ENCODE measurements at places on chromosomes 4 and X.

DNA sequence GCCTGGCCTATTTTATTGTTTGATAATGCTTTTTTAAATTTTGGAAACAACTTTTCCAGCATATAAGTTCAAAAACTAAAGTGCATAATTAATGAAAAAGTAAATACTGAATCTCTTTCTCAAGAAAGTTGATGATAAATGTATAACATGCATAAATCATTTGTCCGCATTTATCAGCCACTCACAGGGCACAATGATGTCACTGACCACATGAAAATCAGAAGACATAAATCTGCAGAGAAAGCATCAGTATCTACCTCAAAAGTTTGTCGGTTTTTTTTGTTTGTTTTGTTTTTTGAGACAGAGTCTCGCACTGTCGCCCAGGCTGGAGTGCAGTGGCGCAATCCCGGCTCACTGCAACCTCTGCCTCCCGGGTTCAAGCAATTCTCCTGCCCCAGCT, 5.5 kb upstream of the HPRT1 start:
- DNase-seq = no peak

DNA sequence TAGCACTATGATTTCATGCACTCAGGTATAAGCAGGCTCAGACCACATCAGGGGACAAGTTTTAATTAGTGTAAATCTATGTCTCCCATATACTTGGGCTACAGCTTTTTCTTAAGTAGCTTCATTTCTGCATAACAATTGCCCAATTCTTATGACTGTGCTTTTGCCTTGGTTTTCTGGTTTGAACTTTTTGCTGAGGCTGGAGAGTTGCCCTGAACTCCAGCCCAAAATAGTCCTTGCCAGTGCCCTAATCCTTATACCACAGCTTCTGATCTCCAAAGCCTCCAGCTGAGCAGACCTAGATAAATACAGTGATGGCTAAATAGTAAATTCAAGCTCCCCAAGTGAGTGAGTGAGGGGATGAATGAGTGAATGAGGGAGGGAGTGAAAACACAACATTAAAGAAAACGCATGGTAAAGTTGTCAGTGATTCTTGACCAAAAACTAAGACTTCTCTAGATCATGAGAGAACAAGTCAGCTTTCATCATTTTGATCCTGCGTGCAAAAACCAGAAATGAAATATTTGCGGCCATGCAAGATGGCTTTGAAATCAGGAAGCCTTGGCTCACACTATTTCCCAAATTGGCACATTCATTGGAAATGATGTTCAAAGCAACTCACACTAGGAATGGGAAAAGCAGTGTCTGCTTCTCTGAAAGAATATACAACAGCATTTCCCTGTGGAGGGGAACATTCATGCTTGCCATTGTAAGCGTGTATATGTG, 437.1 kb upstream of the CTSO start:
- DNase-seq = no peak

- no peak for DNase-seq
Measured at GRCh38 chr4:45241976-45242375, 515.6 kb upstream of the GNPDA2 start.

GRCh38 chr4:41296995-41297394, 40.3 kb downstream of the UCHL1 start:
- DNase-seq = no peak

DNA sequence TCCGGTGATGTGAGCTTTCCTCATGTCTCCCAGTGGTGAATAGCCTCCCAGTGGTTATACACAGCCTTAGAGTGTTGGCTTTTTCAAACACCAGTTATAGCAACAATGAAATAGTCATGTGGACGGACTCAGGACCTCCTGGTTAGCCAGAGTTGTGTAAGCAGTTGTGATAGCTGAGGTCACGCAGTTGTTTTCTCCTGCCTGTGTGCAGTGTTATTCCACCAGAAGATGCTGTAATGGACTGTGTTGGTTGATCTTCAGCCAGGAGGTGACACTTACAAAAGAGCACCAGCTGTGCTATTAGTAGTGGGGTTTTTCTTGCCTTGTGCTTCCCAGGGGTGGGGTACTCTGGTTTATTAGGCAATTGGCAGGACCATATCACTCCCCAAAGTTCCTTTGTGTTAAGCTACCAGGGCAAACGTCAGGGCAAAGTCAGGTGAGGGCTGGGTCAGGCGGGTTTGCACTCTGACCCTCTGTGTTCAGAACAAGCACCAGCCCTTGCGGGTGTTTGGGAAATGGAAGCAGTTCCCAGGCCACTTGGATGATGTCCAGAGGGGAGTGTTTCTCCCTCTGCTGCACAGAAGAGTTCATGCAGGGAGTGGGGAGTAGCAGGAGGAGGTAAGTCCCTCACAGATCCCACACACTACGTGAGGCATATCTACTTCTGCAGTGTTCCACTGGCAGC, 252.6 kb downstream of the TMEM47 start:
- DNase-seq = no peak

DNA sequence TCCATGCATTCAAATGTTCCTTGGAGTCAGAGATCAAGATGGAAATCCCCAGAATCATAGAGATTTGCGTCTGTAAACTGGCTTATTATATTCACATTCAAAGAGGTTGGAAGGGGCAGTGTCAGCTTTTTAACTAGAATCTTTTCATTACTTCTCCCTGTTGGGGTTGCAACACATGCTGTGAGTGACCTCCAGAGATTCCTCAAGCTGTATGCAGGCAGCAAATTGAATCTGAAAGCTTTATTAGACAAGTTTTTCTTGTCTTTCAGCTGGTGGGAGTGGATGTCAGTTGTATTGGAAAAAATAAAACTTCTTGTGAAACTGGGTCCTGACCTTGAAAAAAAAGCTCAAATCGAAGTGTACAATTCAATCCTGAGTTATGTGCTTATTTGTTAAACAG, 736.5 kb upstream of the FTHL17 start:
- no peak for DNase-seq

- DNase-seq = no peak
Measured at GRCh38 chrX:20547611-20548051, 280.9 kb upstream of the RPS6KA3 start.

DNA sequence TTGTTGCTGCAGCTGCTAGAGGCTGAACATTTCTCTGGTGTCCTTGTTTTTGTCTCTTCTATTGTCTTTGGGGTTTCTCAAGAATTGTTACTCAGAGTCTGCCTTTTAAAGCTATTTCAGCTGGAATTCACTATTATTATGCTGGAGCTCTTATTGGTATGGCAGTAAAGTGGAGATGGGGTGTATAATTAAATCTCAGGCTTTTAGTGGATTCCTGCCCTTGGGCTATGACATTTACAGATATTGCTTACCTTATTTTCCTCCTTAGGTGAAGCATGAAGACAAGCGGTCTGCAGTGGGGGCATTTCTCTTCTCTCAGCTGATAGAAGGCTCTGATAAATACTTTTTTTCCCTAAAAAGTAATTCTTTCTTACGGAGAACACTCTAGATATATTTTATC, 1656.6 kb upstream of the IGFBP7 start:
- no peak for DNase-seq

DNA sequence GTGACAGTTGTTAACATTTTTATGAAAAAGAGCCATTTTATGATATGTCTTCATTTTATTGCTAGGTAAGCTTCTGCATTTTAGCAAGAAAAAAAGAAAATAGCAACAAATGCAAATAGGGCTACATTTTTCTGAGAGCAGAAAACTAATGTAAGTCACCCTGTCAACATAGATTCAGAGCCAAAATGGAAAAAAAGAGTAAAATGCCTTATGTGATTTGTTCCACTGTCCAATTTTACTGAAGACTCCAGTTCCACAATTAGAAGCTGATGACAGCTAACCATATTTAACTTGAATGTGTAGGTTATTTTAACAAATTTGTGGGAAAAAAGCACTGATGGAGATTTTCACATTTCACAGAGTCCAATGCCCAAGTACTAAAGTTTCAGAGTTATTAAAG, 772.3 kb downstream of the FAT4 start:
- no peak for DNase-seq

DNA sequence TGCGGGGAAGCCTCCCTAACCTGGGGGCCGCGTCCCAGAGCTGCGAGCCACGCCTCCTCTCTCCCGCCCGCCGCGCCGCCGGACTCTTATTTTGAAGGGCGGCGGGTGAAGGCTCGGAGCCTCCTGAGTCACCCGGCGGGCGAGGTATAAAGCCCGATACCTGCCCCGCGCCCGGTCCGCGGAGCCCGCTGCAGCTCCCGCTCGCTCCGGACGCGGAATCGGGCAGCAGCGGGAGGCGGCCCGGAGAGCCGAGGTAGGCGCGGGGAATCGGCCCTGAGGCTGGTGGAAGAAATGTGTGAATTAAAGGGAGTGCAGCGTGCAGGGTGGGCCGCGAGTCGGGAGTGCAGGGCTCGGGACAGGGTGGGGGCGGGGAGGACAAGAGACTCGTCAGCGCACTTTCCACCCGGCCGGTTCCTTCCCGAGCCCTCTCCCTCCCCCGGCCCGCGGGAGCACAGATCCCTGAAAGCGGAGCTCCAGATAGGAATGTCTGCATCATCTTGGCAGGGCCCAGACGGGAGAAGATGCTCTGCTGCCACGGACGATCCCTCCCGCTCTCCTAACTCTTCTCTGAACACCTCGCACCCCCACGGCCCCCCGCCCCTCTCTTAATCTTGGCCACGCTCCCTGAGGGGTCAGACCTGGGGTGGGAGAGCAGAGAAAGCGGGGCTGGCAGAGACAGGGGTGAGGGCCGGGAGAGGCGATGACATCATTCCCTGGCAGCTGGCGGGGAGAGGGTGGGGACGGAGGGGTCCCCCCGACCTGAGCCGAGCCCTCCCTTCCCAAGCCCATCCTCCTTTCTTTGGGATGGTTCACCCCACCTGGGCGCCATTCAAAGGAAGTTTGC, 177.9 kb downstream of the CBR4 start:
- DNase-seq = peak; percentile 67

- no peak for DNase-seq
Measured at GRCh38 chrX:37701588-37701987, 16.0 kb downstream of the XK start.

GRCh38 chrX:47607091-47607490, 12.6 kb downstream of the SYN1 start:
- no peak for DNase-seq

DNA sequence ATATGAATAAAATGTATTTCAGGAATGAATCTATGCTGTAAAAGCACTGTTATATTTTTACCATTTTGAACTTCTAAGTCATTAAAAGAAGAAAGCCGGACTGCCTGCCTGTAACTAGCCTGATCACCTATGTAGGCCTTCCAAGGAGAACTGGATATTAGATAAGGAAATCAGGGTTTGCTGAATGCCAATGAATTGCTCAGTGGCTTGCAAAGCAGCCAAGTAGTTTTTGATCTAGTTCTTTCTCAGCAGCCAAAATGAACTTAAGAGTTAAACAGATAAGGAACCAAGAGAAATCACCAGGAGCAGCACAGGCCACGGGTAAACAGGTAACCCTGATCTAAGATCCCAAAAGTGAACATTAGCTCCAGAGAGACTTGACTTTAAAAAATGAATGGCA, 3.3 kb downstream of the ANXA5 start:
- no peak for DNase-seq

DNA sequence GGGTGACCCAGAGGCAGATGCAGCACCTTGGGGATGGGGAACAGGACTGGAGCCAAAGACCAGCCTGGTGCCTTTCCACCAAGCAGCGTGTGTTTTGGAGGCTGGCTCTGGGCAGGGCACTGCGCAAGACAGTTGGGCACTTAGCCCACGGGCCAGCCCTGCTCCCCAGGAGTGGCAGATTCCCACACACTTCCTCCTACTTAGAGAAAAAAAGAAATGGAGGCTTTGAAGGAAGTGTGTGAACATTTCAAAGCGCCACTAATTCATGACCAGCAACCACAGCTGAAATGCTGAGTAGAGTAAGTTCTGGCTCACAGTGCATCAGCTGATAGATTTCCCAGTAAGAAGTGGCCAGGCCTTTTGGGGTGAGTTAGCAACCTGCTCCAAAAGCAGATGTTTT, 54.9 kb upstream of the LGI2 start:
- no peak for DNase-seq

DNA sequence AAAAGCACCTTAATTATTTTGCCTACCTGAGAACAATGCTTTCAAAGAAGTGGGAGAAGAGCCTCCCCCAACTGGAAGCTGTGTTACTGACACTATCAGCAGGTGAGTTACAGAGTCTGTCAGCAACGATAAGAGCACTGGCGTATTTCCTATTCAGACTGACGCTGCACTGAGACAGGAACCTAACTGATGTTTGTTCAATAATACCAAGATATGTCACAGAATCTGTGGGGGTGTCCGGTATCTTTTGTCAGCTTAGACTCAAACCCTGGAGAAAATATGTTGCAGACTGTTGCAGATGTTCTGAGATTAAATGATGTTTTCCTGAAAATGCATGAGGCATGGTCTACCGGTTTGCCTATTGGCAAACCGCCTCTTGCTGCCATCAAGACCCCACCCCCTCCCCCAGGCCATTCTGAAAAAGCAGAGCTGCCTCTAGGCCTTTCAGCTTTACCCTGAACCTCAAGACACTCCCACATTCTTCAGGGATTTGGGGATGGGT, 115.2 kb upstream of the KIT start:
- no peak for DNase-seq

- DNase-seq = no peak
Measured at GRCh38 chr4:96260064-96260682, 420.3 kb downstream of the PDHA2 start.

DNA sequence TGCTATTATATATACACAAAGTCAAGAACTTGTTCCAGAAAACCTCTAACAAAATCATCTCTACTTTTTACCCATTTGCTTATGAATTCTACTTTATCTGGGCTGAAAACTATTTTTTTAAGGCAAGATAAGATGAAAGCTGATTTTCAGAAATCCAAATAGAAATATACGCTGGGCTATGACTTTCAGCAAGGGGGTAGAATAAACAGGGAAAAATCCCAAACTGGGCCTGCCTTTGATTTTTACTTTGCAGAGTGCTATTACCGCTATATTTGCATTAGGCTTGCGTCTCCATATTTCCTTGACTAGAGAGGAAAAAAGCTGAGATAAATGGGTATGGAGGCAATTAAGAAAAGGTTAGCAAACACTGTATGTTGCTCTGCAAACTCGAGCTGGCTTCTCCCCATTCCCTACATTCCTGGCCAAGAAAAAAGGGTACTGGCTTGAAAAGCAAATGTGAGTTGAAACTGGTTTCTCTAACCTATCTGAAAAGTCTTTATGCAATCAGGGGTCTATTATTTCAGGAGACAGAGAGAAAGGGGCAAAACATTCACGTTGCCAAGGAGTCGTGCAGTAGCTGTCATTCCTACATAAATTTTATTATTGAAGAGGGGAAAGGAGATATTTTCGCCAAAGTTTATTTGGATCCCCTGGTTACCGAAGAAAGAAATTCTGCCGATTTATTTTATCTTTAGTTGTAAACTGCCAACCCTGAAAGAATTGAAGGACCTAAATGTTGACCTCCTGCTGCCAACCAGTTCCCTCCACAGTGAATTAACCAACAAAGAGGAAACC, 2.2 kb downstream of the TMEM47 start:
- DNase-seq = no peak

- DNase-seq = no peak
Measured at GRCh38 chrX:47285836-47286320, 53.1 kb downstream of the USP11 start.

GRCh38 chrX:29024871-29025270, 437.6 kb downstream of the IL1RAPL1 start:
- no peak for DNase-seq

GRCh38 chrX:24487571-24487970, 22.5 kb downstream of the PDK3 start:
- DNase-seq = no peak

- DNase-seq = no peak
Measured at GRCh38 chrX:33095079-33095478, 116.3 kb downstream of the DMD start.
